NCI-H1417 (cell line): ENCODE measurements at places on chromosomes 3 and 15.

DNA sequence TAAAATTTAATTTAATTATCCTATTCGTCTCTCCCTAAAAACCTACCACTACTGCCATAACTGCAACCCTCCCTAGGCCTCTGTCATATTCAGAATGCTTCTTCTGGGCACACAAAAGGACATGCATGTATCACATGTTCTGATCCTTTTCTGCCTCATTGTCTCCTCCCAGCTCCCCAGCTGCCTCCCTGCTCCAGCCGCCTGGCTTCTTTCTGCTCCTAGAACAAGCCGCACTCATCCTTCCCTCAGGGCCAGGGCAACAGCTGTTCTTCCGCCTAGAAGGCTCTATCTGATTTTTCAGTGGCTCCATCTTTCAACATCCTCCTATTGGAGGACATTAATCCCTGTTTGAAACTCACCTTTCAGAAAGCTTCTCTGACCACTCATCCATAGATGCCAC lies 38.6 kb downstream of the TMED3 start:
- DNase-seq = peak; percentile 35

DNA sequence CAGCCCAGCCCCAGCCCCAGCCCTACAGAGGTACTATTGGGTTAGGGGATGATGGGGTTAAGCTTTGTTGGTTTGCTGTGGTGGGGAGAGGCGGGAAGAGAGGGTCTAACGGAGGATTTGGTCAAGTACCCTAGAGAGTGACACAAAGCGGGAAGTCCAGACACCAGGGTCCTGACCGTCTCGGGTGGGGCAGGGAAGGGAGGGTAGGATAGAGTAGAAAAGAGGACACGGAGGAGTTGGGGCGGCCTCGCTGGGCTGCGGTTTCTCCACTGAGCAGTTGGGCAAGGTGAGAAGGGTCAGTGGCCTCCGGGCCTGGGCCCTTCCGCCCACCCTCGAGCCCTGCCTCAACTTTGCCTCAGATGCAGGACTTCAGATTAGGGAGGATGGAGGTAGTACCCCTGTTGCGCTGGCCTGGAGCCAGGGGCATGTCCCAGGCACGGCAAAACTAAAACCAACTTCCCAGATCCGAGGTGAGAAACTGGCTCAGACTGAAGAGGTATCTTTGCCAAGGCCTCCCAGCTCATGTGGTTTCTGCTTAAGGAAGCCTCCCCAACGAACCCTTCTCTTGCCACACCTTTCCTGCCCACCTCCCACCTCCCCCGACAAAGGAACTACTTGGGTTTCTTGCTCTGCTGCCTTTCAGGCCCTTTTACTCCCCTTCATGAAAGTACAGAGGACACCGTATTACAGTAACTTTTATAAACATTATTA lies 551 bp downstream of the PML start:
- no peak for DNase-seq

GRCh38 chr15:53588773-53589172 lies 170.7 kb downstream of the WDR72 start:
- DNase-seq = no peak

DNA sequence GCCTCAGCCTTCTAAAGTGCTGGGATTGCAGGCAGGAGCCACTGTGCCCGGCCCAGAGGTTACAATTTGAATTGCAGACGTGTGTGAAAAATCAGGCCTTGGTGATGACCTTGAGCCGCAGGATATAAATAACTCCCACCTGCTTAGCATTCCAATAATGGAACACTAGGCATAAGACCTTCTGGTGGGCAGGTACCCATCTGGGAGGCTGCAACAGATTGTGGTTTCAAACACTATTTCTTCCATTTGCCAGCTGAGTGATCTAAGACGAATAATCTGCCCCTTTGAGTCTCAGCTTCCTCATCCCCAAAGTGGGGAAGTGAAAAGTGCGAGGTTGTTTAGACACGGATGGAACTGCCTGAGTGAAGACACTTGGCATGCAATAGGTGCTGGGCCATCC lies 47.7 kb upstream of the HERC1 start:
- DNase-seq = no peak

GRCh38 chr15:80838666-80839065 lies 59.5 kb downstream of the CEMIP start:
- DNase-seq = no peak

DNA sequence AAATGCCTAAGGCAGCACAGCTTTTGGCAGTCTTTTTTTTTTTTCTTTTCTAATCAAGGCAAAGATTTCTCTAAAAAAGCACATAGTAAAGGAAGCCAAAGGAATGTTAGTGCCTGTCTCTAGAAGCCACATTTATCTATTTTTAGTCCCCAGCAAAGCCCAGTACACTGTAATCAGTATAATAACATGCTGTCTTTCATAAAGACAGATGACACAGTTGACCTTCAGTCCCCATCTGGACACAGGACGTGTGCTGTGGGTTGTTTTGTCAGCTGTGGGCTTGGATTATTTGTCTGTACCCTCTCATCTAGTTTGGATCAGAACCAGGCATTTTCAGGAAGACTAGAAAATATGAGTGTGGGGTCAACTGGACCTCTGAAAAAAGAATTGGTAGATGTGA lies 110.4 kb upstream of the CTNNB1 start:
- no peak for DNase-seq

GRCh38 chr3:152266221-152266995 lies 2.3 kb upstream of the MBNL1 start:
- no peak for DNase-seq

DNA sequence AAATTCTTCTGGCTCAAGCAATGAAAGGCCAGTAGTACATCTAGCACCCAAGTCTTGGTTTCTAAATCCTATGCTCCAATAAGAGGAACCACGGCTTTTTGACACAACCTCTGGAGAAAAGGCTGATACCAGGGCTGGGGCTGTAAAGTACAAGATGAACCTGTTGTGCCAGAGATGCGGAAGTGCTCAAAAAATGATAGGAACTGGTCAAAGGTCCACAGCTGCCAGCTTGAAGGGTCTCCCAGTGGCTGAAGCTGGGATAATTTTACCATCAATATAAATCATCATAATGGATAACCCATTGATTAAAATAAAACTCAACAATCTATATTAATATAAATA lies 558 bp upstream of the NCEH1 start:
- no peak for DNase-seq

DNA sequence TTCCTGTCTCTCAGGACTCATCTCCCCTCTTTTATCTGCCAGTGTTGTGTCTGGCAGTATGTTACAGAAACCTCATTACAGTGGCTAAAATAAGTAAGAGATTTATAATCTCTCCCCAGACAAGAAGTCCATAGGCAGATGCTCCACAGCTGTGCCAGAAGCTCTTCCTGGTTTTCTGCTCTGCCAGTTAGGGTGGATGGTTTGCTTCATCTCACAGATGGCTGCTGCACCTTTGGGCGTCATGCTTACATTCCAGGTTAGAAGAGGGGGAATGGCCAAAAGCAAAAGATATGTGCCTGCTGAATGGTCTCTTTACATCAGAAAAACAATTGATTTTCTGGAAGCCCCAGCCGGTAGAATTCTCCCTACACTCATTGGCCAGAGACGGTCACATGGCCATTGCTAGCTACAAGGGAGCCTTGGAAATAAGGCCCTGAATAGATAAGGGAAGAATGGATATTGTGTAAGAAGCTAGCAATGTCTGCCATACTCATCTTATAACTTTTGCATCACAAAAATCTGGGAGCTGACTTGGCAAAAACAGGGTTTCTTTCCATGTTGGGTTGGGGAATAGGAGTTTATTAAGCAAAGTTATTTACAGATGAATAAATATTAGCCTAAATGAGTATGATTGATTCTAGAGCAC lies 91.1 kb downstream of the PDCD6IP start:
- no peak for DNase-seq

- DNase-seq = no peak
Measured at GRCh38 chr15:63481105-63481810, 23.1 kb upstream of the USP3 start.

DNA sequence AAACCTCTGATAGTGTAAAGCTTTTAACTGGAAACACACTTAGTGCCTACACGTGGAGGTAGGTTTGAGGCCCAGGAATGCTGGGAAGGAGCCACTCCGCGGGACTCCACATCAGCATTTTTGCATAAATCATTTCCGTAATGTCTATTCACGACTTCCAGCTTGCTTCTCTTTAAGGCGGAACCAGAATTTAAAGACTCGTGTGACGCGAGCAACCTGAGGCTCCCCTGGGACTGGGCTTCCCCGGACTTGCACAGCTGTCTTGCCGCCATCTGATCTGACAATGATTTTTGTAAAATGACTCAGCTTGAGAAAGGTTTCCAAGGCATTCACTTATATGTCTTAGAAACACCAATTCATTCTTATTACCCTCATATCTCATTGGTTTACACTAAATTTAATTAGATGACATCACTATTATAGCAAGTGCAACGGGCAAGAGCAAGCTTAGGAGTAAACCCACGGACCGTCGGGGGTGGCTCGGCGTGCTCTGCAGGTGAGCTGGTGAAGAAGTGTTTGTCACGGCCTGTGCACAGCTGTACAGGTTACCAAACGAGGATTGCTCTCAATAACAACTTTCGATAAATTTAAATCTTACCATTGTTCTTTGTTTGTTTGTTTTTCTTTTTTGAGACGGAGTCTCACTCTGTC lies 95.2 kb downstream of the CHSY1 start:
- DNase-seq = peak; percentile 92

DNA sequence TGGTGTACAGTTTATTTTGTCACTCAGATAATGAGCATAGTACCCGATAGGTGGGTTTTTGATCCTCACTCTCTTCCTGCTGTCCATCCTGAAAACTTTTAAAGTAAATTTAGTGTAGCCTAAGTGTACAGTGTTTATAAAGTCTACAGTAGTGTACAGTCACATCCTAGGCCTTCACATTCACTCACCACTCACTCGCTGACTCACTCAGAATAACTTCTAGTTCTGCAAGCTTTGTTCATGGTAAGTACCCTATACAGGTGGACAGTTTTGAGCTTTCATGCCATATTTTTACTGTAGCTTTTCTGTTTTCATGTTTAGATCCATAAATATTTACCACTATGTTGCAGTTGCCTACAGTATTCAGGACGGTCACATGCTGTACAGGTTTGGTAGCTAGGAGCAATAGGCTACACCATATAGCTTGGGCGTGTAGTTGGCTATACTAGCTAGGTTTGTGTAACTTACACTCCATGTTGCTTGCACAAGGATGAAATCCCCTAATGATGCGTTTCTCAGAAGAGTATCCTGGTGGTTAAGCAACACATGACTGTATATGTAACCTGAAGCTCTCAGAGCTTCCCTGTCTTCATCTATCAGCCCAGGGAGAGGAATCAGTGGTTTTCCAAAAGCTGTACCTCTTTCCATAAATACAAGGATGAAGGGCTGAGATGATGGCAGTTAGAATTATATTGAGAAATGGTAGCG lies 87.6 kb upstream of the SLC25A26 start:
- DNase-seq = no peak

GRCh38 chr3:192816351-192816750 lies 89.0 kb upstream of the FGF12 start:
- peak; percentile 81 for DNase-seq

- DNase-seq = no peak
Measured at GRCh38 chr3:197820550-197821335, 29.7 kb downstream of the LRCH3 start.

- no peak for DNase-seq
Measured at GRCh38 chr15:60889491-60889890, 339.6 kb downstream of the RORA start.

GRCh38 chr15:69592954-69593353 lies 140.3 kb downstream of the RPLP1 start:
- no peak for DNase-seq

- no peak for DNase-seq
Measured at GRCh38 chr3:71587958-71588357, 4.4 kb upstream of the FOXP1 start.

DNA sequence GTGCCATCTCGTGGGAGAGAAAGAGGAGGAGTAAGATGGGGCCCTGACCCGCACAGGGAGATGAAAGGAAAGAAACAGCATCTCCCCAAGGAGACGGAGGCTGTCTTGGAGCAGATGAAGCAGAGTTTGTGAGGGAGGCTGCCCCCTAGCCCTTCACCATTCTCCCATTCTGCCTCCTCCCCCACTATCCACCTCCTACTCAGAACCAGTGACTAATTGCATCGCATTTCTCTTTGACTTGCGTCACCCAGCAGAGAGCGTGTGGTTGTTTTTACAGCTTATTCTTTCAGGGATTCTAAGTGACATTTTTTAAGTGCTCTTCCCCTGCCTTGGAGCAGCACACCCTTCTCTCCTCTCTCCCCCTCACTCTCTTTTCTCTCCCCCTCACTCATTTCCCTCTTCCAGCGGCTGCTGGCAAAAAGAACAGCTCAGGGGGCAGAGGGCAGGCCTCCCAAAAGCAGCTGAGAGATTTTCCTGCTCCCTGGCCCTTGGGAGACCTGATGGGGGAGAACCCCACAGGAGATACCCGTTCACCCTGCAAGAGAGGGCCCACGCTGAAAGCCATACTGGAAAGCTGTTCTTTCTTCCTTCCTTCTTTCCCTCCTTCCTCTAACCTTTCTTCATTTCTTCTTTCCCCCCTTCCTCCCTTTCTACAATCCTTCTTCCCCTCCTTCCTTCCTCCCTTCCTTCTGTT lies 91.8 kb downstream of the MRPL46 start:
- no peak for DNase-seq

GRCh38 chr3:128495435-128495970 lies 2.5 kb upstream of the GATA2 start:
- DNase-seq = no peak

DNA sequence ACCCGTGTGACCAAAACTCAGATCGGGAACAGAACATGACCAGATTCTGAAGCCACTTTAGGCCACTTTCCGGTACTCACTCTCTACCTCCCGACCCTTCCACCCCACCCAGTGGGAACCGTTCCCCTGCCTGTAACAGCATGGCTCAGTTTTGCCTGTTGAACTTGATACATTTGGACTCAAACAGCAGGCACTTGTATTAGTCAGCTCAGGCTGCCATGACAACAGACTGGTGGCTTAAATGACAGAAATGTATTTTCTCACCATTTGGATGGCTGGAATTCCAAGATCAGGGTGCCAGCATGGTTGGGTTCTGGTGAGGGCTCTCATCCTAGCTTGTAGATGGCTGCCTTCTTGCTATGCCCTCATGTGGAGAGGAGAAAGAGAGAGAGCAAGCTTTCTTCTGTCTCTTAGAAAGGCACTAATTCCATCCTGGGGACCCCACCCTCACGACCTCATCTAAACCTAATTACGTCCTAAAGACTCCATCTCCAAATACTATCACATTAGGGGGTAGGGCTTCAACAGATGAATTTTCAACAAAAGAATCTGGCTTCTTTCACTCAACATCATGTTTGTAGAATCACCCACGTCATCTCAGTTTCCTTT lies 9.3 kb upstream of the SSUH2 start:
- DNase-seq = no peak

DNA sequence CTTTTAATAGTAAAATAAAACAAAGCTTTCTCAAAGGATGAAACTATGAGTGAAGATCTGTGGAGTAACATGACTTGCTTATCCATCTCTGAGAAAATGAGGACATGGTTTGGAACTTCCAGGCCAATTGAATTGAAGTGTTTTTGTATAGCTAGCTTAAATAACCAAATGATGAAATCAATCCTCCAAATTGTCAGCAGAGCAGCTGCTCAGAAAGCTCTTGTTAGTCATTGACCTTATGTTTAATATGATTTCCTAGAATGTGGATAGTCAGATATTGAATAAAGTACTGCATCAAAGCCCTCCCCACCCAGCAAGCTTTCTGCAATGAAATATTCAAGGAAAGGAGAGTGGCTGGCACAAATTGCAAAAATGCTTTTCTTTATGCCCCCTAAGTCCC lies 437.2 kb downstream of the MFSD1 start:
- DNase-seq = peak; percentile 49

- peak; percentile 1 for DNase-seq
Measured at GRCh38 chr3:67901681-67902080, 247.3 kb upstream of the SUCLG2 start.

- DNase-seq = no peak
Measured at GRCh38 chr3:111648991-111649579, 53.9 kb upstream of the ZBED2 start.

- peak; percentile 48 for DNase-seq
Measured at GRCh38 chr15:45641999-45642932, 7.4 kb downstream of the SQOR start.
